ENCODE measurements at places on chromosomes 7 and 10.

DNA sequence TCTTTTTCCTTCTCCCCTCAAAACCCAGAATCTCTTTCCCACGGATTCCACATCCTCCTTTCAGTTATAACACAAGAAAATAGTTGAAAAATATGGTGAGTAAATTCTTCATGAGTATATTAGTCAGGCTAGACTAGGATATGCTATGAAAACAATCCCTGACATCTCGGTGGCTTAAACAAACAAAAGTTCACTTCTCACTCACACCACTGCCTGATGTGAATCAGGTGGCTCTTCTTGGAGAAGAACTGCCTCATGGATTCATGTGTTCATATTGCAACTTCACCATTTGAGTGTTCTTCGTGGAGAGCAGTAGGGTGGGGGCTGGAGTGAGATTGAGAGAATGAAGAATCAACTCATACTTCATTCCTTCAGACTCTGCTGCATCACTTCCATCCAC lies 204.1 kb downstream of the PHF14 start:
- DNase-seq: no peak

GRCh38 chr7:120949998-120950538 lies 509 bp upstream of the ING3 start:
- DNase-seq: no peak

- no peak for DNase-seq
Measured at GRCh38 chr10:59904426-59905065, 1.8 kb downstream of the CCDC6 start.

GRCh38 chr10:118629211-118629610 lies 33.8 kb upstream of the PRLHR start:
- no peak for DNase-seq

DNA sequence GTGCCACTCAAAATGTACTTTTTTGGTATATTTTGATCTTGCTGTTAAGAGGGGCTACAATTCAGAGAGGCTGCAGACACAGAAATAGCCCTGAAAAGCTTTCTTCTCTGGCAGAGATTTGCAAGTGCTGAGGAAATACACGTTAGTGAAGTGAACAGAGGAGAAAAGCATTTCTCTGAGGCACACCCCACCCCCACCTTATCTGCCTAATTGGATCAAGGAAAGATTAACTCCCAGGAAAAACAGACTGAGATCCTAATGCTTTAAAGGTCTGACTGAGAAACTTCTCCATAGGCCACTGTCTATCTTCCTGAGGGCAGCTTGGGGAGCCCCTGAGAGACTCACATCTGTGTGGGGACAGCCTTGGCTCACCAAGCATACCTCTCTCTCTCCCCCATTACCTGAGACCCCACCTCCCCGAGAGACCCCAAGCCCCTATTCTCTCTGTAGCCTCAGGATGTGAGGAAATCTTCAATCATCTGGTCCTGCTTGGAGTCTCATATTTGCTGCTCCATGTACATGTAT lies 14.8 kb upstream of the AKR1C3 start:
- DNase-seq: no peak

GRCh38 chr7:142612237-142612881 lies 136.9 kb upstream of the PRSS1 start:
- DNase-seq: no peak

DNA sequence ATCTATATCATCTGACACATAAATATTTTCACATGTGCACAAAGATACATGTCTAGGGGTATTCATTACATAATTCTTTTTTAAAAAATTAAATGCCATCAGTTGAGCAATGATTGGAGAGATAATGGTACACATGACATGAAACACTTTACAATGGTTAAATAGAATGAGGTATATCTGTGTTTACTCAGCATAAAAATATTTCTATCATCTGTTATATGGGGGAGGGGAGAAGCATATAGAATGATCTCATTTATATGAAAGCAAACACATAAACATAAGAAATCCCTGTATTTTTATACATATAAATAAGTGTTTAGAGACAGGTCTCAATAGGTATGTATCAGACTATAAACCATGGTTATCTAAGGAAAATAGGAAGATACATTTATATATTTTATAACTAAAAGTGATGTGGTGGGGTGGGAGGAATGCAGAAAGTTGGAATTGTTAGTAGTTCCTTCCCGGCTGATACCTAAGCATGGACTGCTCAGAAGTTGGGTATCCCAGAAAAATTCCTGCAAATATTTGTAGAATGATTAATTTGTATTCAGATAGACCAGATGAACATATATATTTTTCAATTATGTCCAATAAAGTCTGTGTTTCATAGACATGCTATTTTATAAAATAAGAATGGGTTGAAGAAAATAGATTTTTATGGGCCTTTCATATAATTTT lies 75.1 kb downstream of the SHOC2 start:
- no peak for DNase-seq

- DNase-seq: no peak
Measured at GRCh38 chr10:95297402-95297801, 6.6 kb upstream of the PDLIM1 start.

DNA sequence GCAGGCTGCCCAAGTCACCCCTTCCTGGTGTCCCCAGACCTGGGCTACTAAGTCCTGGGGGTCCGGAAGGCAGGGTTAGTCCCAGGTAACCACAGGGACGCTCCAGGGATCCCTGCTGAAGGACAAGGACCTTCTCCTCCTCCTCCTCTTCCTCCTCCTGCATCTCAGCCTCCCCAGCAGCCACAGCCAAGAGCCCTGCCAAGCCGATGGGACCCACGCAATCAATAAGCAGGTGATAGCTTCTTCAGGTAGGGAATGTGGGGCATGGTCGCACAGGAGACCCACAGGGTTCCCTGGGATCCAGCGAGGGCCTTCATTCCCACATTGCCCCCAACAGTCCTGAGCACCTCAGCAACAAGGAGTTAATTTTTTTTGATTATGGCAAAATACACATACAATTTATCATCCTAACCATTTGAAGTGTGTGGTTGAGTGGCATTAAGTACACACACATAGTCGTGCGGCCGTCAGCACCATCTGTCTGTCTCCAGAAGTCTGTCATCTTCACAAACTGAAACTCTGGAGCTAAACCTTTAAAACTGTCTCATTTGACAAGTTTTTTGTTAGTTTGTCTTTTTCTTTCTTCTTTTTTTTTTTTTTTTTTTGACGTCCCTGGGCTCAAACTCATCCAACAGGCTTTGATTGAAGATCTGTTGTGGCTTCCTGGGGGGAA lies 12.1 kb downstream of the CRYGN start:
- no peak for DNase-seq

DNA sequence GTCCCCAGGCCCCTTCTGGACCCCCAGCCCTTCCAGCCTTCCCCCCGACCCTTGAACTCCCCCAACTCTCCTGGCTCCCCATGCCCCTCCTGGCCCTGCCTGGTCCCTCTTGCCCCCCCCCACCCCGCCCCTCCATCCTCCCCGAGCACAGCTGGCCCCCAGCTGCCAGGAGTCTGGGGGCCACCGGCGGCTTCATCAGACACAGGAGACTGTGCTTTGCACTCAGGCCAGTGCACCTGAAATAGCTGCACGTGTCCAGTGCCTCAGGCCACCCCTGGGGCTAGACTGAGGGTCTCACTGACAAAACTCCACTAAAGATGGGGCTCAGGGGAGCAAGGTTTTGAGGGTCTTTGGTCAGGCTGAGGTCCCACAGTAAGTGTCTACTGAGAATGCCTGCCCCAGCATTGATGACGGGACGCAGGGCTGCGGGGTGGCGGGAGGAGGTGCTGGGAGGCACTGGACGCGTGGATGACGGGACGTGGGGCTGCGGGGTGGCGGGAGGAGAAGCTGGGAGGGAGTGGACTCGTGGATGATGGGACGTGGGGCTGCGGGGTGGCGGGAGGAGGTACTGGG lies 6.5 kb downstream of the FOXL3 start:
- no peak for DNase-seq

DNA sequence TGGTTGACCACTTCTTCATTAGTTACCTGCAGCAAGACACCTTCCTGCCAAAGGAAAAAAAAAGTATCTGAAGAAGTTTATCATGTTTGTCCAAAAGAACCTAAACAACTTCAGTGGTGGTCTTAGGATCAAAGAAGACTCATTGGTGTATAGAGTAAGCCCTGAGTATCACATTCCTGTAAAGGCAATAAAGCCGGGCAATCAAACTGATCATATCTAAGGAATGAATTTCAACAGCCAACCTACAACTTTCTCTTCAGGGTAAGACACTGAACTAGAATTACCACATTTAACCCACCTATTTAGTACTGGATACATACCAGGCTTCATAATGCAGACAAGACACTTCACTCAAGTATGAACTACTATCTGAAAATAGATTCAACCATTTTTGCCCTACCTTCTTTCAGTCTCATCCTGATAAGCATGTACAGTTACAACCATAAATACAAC lies 10.1 kb downstream of the HNRNPA2B1 start:
- DNase-seq: no peak

GRCh38 chr10:114397651-114398145 lies 6.6 kb downstream of the AFAP1L2 start:
- peak; percentile 80 for DNase-seq

- DNase-seq: no peak
Measured at GRCh38 chr10:73989594-73990150, 8.2 kb upstream of the VCL start.

GRCh38 chr7:64888561-64888900 lies 14.5 kb upstream of the ZNF273 start:
- peak; percentile 47 for DNase-seq

GRCh38 chr7:7157887-7158271 lies 24.5 kb upstream of the C1GALT1 start:
- DNase-seq: no peak

DNA sequence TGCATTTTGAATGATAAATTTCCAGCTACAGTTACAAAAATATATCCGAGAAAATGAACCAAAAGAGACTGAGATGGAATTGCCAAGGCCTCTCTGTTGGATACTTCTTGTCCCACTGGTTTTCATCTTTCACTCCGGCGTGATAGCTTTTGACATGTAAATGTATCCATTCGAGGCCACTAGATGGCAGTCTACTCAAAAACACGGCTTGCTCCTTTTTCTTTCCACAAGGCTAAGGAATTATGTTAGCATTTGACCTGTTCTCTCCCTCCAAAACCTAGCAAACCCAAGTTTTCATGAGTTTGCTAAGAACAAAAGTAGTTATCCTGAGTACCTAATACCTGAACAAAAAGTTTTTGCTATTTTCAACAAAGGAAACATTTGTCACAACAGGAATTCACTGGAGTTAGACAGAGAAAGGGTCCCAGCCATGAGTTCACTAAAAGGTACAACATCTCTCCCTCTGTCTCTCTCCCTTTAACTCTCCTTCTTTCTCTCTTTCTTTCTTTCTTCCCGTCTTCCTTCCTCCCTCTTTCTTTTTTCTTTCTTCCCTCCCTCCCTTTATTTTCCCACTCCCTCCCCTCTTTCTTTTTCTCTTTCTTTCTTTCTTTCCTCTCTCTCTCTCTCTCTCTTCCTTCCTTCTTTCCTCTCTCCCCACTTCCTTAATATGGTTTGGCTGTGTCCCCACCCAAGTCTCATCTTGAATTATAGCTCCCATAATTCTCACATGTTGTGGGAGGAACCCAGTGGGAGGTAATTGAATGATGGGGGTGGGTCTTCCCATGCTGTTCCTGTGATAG lies 207.9 kb upstream of the MYO3A start:
- peak; percentile 68 for DNase-seq

DNA sequence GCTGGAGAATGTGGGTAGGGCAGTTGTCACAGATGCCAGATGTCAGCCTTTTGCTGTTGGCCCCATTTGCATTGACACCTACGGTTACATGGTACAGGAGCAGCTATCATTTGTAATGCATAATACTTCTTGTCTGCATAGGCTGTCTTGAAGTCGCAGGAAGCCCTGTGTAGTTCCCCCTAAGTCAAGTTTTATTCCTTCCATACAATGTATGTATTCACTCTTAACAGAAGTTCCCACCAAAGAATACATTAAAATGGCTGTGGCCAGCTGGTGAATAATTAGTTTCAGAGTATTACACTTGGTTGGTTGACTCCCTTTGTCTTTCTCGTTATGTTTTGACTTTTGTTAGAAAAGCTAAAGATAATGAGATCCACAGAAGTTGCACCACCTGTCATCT lies 1169.0 kb downstream of the REEP3 start:
- no peak for DNase-seq

GRCh38 chr10:75399461-75400162 lies 2.0 kb downstream of the ZNF503 start:
- peak; percentile 91 for DNase-seq

GRCh38 chr10:133295426-133296320 lies 13.0 kb downstream of the TUBGCP2 start:
- DNase-seq: no peak

- DNase-seq: no peak
Measured at GRCh38 chr10:118108194-118109026, 61.7 kb upstream of the RAB11FIP2 start.

DNA sequence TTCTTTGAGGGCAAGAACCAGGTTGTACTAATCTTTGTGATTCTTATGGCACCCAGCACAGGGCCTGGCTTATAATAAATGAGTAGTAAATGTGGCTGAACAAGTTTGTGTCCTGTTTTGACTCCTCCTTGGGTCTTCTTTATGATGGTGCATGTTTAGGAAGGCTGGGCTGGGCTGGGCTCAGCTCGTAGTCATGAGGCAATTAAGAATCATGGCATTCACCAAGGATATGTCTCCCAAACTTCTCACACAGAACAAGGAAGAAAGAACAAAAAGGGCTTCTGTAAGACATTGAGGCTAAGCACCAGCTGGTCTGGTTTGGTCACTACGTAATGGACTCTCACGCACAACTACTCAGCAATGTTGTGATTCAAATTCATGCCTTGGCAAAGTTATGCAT lies 30.5 kb upstream of the YAE1 start:
- no peak for DNase-seq

DNA sequence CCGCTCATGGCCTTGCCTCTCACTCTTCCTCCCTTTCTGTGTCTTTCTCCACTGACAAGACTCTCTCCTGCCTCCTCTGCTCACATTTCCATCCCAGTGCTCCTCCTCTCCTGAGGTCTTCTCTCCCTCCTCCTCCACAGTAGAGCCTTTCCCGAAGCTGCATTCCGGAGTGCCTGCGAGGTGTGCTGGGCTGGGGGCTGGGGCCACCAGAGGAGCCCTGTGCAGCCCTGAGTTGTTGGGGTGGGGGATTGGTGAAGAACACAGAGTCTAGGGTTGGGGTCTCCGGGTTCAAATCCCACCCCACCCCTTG lies 76.4 kb downstream of the ZMIZ1 start:
- DNase-seq: no peak

GRCh38 chr7:77326131-77326530 lies 90.0 kb downstream of the GSAP start:
- DNase-seq: no peak

DNA sequence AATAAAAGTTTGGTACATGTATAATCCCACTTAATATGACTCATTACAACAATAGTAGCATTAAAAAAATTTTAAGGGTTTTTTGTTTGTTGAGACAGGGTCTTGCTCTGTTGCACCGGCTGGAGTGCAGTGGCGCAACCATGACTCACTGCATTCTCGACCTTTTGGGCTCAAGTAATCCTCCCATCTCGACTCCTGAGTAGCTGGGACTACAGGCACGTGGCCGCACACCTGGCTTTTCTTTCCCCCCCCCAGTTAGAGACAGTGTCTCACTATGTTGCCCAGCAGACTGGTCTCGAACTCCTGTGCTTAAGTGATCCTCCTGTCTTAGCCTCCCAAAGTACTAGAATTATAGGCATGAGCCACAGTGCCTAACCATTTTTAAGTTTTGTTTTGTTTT lies 40.7 kb downstream of the KMT2C start:
- no peak for DNase-seq

GRCh38 chr7:105345003-105345402 lies 43.7 kb downstream of the SRPK2 start:
- no peak for DNase-seq

Measured in islet precursor cell (in vitro differentiated cells).